ENCODE measurements at places on chromosomes 1 and 21.

DNA sequence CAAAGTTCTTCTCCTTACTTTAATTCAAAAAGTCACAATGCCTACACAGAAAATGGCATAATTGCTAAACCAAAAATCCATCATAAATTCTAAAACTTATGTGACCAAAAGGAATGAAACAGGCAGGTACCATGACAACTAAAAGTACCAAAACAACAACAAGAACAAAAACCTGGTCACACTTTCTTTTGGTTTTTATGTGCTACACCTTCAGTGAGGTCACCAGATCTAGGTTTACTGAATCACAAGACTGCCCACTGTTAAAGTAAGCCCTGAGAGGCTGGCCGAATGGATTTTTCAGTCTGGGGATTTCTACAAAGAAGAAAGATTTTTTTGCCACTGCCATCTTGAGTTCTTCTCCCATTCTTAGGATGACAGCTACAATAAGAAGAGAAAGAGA lies 583.0 kb upstream of the PKN2 start:
- DNase-seq: no peak

- DNase-seq: no peak
Measured at GRCh38 chr1:22471610-22472009, 20.0 kb downstream of the ZBTB40 start.

GRCh38 chr1:202661136-202661845 lies 49.0 kb downstream of the SYT2 start:
- no peak for DNase-seq

- no peak for DNase-seq
Measured at GRCh38 chr1:151619489-151620093, 7.7 kb downstream of the SNX27 start.

GRCh38 chr21:28112511-28112910 lies 880.2 kb downstream of the LTN1 start:
- no peak for DNase-seq
